NCI-H1105 treated with DMSO at 0.1 percent for 48 hours (cell line): ENCODE measurements at places on chromosomes 5 and 9.

DNA sequence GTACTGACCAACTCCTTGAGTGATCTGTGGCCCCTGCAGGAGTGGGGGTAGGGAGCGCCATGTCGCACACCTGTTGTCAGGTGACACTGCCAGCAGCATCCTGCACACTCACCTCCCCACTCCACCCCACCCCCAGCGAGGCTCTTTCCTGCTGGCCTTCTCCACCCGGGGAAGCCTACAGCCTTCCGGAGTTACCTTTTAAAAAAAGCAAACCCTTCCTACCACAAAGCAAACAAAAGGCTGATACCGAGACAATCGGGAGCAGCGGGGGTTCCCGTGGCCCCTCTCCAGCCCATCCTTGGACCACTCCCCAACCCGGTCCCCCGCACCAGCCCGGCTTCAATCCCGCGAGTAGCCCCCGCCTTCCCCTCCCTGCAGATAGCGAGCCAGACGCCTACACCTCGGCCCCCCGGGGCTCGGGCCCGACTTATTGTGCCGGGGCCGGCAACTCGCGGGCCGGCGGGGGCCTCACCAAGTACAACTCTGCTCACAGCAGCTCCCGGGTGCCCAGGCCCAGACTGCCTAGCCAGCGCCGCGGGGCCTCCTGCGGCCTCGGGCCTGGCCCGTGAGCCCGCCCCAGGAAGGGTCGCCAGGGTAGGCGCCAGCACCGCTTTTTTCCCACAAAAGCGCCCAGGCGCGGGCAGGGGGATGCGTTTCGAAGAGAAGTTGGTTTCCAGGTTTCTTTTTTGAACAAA is 724 bp downstream of the MACROH2A1 start:
- peak; percentile 18 for DNase-seq

GRCh38 chr5:59661954-59662615 is 231.4 kb downstream of the PDE4D start:
- no peak for DNase-seq

GRCh38 chr5:44538797-44539601 is 149.8 kb upstream of the FGF10 start:
- DNase-seq, result no peak

GRCh38 chr9:3256571-3257330 is 269.1 kb downstream of the RFX3 start:
- DNase-seq, result no peak

DNA sequence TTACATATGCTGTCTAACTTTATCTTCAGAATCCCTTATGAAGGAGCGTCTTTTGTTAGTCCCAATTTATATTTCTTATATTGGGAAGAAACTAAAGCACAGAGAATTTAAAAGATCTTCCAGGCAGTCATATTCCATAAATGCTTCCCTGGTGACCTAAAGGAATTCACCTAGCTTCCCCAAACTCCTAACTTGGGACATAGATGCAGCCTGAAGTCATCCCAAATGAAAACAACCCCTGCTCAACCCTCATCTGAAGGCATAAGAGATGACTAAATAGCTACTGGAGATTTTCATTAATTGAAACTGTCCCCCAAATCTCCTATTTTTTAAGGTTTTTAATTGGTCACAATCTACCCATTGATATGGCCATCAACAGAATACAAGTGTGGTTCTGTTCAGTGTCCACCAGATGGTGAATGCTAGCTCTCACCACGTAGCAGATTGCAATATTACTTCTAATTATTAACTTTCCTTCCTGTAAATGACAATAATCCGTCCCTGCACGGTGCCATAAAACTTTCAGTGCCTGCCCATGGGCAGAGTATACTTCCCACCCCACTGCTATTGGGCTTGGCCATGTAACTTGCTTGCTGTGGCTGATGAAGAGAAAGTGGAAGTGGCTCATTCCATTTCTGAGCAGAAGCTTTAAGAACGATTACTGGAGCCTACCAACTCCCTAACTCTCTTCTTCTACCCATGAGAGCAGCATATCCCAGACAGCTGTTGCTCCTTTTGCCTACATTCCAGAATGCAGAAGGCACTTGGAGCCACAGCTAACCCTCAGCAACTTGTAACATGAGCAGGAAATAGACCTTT is 18.7 kb downstream of the PRUNE2 start:
- DNase-seq, result no peak

GRCh38 chr5:166710271-166710670 is 1581.2 kb upstream of the WWC1 start:
- no peak for DNase-seq

GRCh38 chr5:107636555-107636954 is 34.2 kb downstream of the EFNA5 start:
- DNase-seq, result no peak

DNA sequence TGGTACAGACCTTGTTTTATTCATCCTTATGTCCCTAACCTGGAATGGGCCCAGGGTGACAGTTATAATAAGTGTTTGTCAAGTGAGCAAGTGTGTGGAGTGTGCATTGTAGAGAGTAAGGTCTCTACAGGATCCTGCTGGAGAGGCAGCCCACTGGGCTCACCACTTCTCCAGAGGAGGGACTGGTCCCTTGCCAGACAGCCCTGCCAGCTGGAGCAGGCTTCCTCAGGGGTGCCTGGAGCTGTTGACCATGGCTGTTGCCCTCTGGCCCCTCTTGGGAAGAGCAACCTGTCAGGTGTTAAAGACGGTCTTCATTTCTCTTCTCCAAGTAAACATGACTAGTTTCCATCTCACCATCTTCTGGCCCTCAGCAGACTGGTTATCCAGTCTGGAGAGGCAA is 20.0 kb downstream of the IRF1 start:
- DNase-seq, result no peak

DNA sequence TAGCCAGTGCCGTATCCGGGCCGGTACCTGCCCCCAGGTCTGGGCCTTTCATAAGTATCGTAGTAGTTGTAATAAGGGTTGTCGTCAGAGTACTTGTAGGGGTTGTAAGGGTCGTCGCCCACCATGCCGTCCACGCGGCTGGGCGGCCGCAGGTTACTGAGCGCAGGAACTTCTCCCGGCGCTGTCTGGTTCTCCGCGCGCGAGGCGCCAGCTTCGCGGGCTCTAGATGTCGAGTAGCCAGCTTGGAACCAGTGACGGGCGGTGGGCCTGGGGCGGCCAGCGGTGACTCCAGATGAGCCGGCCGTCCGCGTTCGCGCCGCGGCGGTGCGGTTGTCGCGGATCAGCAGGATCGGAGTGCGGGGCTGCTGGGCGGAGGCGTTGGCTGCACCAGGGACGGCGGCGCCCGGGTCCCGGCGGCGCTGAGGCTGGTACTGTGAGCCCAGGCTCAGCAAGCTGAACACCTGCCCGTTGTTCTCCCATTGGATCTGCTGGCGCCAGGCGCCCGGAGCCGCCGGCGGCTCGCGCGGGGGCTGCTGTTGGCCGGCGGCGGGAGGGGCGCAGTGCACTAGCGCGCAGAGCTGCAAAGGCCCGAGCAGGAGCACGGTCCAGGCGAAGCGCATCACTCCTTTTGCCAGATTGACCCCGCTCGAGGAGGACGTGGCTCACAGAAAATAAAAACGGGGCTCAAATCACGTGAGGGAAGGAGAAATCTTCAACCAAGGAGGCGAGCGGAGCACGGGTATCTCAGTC is 518 bp downstream of the LOX start:
- DNase-seq, result peak; percentile 39

DNA sequence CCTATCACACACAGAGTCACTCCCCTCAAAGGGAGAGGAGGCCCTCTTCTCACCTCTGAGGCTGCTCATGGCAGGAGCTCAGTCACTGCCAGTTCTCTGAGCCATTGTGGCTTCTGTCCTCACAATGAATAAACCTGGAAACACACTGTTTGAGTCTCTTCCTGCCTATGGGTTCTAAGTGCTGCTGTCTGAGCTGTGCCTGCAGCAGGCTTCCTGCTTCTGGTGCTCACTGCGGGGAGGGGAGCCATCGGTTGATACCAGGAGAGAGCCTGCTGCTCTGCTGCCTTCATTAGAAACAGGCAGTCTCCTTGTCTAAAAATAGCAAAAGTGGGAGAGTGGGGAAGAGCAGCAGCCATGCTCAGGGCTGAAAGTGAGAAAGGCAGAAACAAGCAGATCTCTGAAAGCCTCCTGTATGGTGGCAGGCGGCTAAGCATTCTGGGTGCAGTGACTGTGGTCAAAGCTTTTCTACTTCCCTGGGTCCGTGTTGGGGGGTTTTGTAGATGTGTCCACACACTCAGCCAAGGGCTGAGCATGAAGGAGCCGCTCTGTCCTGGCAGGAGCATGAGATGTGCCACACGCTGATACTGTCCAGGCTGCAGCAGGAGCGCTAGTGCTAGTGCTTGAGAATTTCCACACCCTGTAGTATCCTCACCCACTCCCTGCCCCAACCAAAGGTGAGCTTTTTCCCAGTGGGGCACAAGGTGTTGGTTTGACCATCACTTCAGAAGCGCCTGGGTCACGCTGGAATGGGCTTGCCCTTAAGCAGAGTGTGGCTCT is 34.2 kb downstream of the PRKACG start:
- no peak for DNase-seq

- DNase-seq, result no peak
Observed at GRCh38 chr5:82426464-82427154, 148.5 kb upstream of the RPS23 start.

DNA sequence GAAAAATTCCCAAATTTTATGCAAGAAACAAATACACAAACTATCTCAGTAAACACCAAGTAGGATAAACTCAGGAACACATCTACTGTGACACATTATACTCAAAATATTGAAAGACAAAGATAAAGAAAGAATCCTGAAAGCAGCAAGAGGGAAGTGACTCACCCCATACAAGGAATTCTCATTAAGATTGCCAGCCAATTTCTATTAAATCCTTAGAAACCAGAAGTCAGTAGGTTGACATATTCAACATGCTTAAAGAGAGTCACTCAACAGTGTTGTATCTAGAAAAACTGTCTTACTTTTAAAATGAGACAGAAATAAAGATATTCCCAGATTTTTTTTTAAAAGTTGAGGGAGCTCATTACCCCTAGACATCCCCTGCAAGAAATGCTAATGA is 15.5 kb downstream of the SPATA31E1 start:
- DNase-seq, result no peak

DNA sequence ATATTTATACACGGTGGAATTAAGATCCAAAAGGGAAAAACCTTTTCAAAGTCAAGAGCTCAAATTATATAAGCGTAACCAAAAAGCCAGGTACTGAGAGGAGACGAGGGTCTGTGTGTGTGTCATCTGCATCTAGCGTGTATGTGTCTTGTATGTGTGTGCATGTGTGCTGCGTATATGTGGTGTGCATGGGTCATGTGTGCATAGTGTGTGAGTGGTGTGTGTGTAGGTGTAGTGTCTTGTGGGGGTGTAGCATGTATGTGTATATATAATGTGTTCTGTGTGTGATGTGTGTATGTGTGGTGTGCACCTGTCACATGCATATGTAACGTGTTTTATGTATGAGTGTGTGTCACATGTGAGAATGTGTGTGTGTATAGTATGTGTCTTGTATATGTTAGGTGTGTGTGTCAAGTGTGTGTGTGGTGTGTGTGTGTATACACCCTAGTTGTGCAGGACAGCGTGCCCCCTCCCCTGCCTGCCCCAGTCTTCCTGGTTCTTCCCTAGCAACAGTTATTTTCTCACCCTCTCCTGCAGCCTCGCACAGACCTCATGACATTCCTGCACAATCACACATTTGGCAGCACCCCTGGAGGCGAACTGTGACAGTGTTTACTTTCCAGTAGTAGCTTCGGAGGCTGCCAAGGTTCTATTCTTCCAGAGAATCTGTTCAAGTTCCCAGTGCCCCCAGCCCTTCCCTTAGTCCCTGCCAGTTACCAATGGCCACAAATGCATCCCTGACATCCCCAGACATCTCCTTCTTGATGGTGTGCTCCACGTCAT is 27.1 kb upstream of the TNIP1 start:
- no peak for DNase-seq

GRCh38 chr9:38287420-38287985 is 105.0 kb upstream of the ALDH1B1 start:
- DNase-seq, result no peak

DNA sequence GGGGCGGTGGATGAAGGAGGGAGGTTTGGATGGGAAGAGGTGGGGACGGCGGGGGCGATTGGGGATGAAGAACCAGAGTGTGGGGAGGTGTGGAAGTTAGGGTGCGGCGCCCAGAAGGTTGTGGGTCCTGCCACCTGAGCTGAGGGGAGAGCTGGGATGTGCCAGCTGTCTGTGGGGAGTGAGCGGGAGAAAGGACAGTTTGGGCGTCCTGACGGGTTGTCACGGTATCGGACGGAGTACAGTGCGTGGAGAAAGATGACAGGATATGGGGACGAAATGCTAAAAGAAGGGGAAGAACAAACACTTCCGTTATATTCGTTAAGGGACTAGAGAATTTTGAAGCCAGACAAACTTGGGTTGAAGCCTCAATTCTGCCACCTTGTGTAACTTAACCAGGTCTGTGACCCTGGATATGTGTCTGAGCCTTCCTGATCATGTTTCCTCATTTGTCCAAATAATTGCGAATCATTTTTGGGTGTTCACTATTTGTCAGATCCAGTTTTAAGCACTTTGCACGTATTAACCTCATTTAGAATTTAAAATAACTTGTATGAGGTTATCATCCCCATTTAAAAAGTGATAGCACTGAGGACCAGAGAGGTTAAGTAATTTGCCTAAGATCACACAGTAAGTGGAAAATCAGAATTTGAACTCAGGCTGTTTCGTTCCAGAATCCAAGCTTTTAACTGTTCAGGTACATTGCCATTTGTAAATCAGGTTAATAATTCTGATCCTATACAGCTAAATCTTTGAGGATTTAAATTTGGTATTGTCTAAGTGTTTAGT is 689 bp downstream of the CNTRL start:
- no peak for DNase-seq

DNA sequence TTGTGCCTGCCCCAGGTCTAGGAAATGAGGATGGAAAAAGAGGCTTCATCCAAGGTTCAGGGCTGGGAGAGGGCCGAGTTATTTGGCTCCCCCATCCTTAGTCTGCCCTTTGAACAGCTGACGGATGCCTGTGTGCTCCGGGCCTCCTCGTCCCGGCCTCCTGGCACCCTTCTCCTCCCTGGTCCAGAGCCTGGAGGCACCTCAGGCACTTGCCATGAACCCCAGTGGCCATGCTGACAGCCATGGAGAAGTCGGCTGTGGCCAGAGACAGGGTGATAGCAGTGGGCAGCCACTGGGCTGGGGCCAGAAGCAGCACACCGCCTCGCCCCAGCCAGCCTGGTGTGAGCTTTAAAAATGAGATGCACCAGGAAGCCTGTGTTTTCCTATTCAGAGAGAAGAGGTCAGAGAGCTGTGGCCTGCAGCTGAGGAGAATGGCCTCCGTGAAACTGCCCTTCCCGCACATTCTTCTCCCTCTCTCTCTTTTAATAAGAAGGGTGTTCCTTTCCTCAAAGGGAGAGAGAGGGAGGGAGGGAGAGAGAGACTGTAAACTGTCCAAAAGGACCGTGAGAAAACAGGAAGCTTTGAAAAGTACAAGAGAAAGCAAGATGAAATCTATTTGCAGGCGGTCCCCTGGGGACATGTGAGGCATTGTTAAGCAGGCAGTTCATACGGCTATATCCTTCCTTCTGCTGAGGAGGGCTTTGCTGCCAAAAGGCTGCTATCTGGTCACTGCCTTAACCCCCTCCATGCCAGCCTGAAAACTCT is 55.3 kb downstream of the ZNF366 start:
- DNase-seq, result no peak

- no peak for DNase-seq
Observed at GRCh38 chr9:35397216-35397698, 92.7 kb upstream of the RUSC2 start.

- DNase-seq, result no peak
Observed at GRCh38 chr9:89492586-89492985, 5.3 kb downstream of the SEMA4D start.

- DNase-seq, result no peak
Observed at GRCh38 chr9:109689701-109690100, 90.3 kb upstream of the PALM2AKAP2 start.

GRCh38 chr5:85952680-85953079 is 665.1 kb upstream of the COX7C start:
- DNase-seq, result no peak
